ENCODE measurements at places on chromosomes 11 and 22.

DNA sequence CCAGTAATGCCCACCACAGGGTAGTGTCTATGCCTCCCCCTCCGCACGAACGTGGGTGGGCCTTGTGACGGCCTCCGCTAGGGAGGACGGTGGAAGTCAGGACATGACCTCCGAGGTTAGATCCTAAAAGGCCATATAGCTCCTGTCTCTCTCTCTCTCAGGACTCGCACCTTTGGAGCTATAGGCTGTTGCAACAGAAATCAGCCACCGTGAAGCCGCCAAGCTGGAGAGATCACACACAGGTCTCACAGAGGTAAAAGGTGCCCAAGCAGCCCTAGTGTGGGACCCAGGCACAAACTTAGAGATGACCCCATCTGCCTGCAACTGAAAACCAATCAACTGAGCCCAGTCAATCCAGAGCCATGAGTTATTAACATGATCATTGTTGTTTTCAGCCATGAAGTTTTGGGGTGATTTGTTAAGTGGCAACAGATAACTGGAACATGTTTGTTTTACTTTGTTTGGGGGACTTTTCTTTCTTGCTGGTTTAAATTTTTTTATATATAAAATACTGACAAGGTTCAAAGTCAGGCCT lies 7.4 kb upstream of the NAP1L4 start:
- DNase-seq: no peak

DNA sequence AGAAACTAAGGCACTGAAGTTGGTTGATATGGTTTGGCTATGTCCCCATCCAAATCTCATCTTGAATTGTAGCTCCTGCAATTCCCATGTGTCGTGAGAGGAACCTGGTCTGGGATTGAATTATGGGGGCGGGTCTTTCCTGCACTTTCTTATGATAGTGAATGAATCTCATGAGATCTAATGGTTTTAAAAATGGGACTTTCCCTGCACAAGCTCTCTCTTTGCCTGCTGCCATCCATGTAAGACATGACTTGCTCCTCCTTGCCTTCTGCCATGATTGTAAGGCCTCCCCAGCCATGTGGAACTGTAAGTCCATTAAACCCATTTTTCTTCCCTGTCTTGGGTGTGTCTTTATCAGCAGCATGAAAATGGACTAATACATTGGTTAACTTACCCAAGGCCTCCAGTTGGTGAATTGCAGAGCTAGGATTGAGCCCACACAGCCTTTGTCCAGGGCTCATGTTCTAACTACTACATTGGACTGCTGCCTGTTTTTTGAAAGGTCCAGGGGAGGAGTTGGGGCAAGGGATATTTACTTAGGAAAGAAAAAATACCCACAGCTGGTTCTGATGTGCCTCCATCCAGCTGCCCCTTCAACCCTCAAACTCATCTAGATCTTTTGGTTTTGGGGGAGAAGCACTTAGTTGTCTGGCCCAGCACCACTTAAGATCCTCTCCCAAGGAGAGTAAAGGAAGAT lies 107.8 kb upstream of the NAV2 start:
- DNase-seq: no peak

GRCh38 chr22:38203090-38203810 lies 1.5 kb downstream of the MAFF start:
- DNase-seq: no peak

- DNase-seq: no peak
Measured at GRCh38 chr11:27139742-27140367, 99.2 kb downstream of the BBOX1 start.

DNA sequence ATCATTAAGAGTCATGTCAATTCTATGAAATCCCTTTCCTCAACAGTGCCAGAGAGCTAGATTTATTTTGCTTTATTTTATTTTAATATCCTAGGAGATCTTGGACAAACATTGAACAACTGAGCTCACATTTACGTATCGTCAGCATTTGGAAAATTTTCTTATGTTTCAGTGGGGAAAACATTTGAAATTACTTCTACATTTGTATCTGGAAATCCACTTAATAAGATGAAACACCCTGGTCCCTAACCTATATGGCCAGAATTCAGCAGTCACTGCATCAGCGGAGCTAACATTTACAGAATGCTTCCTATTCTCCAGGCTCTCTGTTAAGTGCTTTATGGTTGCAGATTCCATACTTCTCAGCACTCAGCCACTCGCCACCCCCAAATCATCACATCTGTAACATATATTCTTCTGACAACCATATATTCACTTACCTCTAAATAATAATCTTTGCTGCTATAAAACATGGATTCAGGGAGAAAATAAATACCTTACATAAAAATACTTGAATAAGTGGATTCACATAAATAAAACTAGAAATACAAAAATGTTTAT lies 773.9 kb downstream of the JRKL start:
- no peak for DNase-seq

DNA sequence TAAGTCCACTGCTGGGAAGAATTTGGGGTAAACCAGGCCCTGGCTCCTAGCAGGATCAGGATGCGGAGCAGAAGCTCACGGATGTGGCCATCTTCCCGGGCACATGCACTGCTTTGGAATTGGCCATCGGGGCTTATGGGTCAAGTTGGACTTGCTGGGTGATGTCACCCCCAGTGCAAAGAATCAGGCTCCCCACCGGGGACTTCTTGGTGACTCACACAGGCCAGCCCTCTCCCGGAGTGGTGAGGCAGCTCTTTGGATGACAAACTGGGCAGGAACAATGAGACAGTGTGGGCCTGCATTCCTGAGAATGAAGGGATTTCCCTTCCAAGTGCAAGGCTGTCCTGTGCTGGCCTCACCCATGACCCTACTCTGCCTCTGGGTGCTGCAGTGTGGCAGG lies 128.8 kb upstream of the ANO1 start:
- DNase-seq: no peak

All from NK-92 treated with Interleukin-12 subunit alpha and Interleukin-12 subunit beta, amount 100 ng/mL, for 24 hours (cell line).